T-helper 2 cell treated with Interferon-gamma antibody and Interleukin-4, amounts not matched to agents 5 μg/mL and 100 μg/mL, for 36 hours (primary cell): ENCODE measurements at places on chromosomes 16 and 17.
A peak's percentile ranks its signal among the peaks of the same experiment; 100 is the strongest.

- no peak overlapping the region for H3K27ac ChIP-seq
- H3K4me1 ChIP-seq, result no peaks in the 10 kb centered on the region
- peaks cover 2% of the 10 kb centered on the region for H3K27me3 ChIP-seq
- H3K36me3 ChIP-seq, result no peaks in the 10 kb centered on the region
- no peak for DNase-seq
These were observed 13.3 kb downstream of the CRISPLD2 start for GRCh38 chr16:84833144-84833500.

DNA sequence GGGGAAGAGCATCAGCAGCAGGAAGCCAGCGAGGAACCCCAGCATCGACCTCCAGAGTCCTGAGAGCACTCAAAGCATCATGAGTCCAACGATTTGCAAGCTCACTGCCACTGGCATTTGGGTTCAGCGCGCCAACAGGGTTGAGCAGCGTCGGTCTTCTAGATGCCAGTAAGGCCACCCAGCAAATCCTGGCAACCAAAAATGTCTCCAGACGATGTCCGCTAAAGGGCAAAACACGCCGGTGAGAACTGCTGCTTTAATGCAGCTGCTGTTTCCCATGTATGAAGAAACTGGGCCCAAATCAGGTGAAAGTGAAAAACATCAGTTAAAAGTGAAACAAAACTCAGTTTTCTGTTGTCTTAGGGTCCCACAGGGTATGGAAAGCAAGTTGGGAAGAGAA lies 70.2 kb downstream of the ANKRD11 start:
- no peak overlapping the region for H3K27ac ChIP-seq
- H3K27me3 ChIP-seq, result no peaks in the 10 kb centered on the region
- H3K36me3 ChIP-seq, result peaks cover 26% of the 10 kb centered on the region

DNA sequence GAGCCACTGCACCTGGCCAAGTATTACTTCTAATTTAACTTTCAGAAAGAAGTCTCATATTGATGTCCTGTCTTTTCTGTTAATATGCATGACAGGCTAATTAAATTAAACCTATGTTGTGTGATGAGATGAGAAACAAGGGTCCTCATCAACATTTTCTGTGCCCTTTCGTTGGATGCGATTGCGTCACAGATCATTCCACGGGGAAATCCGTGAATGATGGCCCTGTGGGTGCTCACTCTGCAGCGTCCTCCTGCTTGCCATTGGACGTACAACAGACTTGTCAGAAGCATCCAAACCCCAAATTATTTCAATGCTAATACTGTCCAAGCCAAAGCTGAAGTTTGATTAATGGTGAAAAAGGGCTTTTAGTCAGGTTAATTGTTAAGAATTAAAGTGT lies 197.0 kb downstream of the MRTFB start:
- no peak overlapping the region for H3K27ac ChIP-seq
- no peak for DNase-seq
- H3K36me3 ChIP-seq, result no peaks in the 10 kb centered on the region

DNA sequence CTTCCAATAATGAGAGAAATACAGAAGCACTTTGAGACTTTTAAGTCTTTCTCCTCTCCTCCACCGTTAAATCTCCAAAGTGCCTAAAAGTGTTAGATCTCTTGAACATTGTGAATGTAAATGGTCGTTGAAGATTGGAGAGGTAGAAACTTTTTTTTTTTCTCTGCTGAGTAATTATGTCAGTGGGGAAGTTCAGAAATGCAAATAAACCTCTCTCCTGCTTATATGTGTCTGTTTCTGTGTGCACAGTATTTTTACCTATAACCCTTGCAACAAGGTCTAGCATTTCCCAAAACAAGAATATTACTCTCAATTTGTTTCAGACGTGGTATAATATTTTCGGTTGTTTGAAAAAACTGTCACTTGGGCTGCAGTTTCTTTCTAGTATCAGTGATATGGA lies 833.6 kb upstream of the CDH8 start:
- no peak overlapping the region for H3K4me3 ChIP-seq
- no peaks in the 10 kb centered on the region for H3K36me3 ChIP-seq
- H3K27ac ChIP-seq, result no peak overlapping the region

DNA sequence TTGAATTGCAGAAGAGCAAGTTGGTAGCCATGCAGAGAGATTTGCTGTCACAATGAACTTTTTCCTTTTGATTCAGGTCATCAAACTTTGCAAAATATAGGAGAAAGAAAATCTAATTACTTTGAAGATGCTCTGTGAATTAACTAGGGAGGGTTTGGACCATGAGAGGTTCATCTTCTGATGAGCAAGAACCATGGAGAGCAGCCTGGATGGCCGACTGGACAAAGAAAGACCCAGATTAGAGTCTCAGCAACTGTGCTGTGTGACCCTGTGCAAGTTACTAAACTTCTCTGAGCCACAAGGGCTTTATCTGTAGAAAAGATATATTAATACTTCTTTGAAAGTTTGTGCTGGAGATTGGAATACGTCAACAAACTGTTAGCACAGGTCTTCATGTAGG lies 122.6 kb upstream of the ADAMTS18 start:
- no peaks in the 10 kb centered on the region for H3K36me3 ChIP-seq
- no peaks in the 10 kb centered on the region for H3K27me3 ChIP-seq
- DNase-seq, result no peak
- no peaks in the 10 kb centered on the region for H3K4me1 ChIP-seq
- no peak overlapping the region for H3K27ac ChIP-seq

- no peak for DNase-seq
- no peaks in the 10 kb centered on the region for H3K4me1 ChIP-seq
- no peaks in the 10 kb centered on the region for H3K27me3 ChIP-seq
- no peaks in the 10 kb centered on the region for H3K36me3 ChIP-seq
- H3K27ac ChIP-seq, result no peak overlapping the region
- H3K4me3 ChIP-seq, result no peak overlapping the region
These were observed 410.5 kb downstream of the WWOX start for GRCh38 chr16:78509965-78510364.

- peak overlapping the region; percentile 71 for H3K4me3 ChIP-seq
- DNase-seq, result no peak
- peaks cover 1% of the 10 kb centered on the region for H3K36me3 ChIP-seq
- no peak overlapping the region for H3K27ac ChIP-seq
- H3K4me1 ChIP-seq, result peaks cover 17% of the 10 kb centered on the region
- peaks cover 53% of the 10 kb centered on the region for H3K27me3 ChIP-seq
These were observed 134.7 kb downstream of the KCNJ12 start for GRCh38 chr17:21510686-21511362.

- no peak overlapping the region for H3K4me3 ChIP-seq
- no peaks in the 10 kb centered on the region for H3K27me3 ChIP-seq
- no peak for DNase-seq
These were observed 3.3 kb upstream of the ZG16B start for GRCh38 chr16:2826591-2827373.

GRCh38 chr16:1592446-1592845 lies 19.4 kb downstream of the IFT140 start:
- no peak overlapping the region for H3K4me3 ChIP-seq
- no peak for DNase-seq
- no peak overlapping the region for H3K27ac ChIP-seq
- H3K36me3 ChIP-seq, result no peaks in the 10 kb centered on the region

DNA sequence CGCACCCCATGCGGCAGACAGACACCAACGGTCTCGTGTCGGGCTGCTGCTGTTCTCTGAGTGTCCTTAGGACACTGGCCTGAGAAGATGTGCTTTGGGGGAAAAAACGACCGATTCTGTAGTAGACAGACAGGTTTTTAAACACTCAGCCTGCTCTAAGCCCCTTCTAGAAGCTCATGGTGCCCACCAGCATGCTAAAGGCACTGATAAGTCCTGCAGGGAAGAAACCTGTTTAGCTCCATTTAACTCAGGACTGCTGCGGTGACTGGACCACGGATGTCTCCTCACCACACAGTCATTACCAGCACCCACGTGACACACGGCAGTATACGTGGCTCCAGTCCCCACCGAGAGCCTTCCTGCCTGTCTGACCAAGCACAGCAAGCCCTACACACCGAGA lies 19.1 kb upstream of the APRT start:
- DNase-seq, result no peak
- no peak overlapping the region for H3K4me3 ChIP-seq
- H3K27me3 ChIP-seq, result no peaks in the 10 kb centered on the region
- no peaks in the 10 kb centered on the region for H3K4me1 ChIP-seq

DNA sequence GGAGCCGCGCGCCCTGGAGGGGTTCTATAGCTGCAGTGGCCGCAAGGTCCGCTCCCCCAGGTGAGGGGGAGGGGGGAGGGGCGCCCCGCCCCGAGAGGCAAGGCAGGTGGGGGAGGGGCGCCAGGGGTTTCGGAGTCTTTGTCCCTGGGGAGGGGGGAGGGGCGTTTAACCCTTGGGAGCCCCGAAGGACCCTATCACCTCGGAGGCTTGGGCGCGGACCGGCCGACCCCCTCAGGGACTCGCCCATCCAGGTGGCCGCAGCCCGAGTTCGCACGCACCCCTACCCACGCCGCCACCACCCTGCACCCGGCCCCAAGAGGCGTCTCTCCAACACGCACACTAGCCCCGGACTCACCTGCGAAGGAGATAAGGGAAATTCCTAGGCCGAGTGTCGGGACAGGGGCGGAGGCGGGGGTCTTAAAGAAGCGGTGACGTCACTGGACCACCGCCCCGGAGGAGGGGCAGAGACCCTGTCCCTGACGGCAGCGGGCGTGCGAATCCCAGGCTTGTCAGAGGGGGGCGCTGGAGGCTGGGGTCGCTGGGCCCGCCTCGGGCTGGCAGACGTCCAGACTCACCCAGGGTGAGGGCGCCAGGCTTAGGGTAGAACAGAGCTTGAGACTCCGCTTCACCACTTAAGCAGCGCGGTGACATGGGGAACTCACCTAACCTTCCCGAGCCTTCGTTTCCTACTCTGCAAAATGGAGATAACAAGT lies at the start of gene CLDN6:
TSS of gene CLDN6 (minus strand) at position 390 of the 713 bp plus-strand sequence. CDS start 2,162 bp downstream, outside the sequence.
- no peak for DNase-seq
- peaks cover 27% of the 10 kb centered on the region for H3K4me1 ChIP-seq
- peaks cover 15% of the 10 kb centered on the region for H3K27me3 ChIP-seq
- peaks cover 3% of the 10 kb centered on the region for H3K36me3 ChIP-seq
- no peak within 1 kb of the TSS for H3K27ac ChIP-seq

DNA sequence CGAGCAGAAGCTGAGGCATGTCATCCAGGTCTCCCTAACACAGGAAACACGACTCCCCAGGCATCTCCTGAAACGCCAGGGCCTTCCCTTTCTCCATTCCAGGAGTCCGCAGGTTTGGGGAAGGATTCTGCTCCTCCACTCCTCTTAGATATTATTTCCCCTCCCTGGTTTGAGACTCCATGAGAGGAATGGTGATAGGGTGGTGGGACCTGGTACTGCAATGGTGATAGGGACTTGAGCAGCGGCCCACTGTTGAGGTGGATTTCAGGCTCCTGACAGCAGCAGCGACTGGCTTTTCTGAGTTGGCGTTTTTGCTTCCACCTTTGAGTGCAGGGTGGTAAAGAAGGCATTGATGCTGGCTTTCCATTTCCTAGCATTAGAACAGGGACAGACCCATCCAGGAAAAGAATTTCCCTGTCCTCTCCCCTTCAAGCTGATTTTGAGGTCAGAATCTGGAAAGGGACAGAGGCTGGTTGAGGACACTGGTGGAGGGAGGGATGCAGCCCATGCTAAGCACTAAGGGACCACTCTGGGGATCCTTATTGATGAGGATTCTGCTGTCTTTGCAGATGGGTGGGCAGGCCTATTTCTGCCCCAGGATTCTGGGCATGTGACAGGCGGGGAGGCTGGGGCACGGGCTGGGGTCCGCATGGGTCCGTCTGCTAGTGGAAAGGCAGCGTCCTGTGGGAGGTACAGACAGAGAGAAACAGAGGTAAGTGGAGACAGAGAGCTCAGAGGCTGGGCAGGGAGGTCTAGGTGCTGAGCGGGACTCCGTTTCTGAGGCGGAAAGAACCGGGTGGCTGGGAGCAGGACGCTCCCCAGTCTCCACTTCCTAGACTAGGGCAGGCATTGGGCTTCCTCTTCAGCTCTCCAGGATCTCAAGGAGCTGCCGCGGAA lies 1.3 kb upstream of the TBX4 start:
- no peaks in the 10 kb centered on the region for H3K4me1 ChIP-seq
- peaks cover 78% of the 10 kb centered on the region for H3K27me3 ChIP-seq
- no peaks in the 10 kb centered on the region for H3K36me3 ChIP-seq

- no peaks in the 10 kb centered on the region for H3K4me1 ChIP-seq
- peak; percentile 6 for DNase-seq
- H3K4me3 ChIP-seq, result no peak overlapping the region
- no peaks in the 10 kb centered on the region for H3K36me3 ChIP-seq
- no peak overlapping the region for H3K27ac ChIP-seq
- no peaks in the 10 kb centered on the region for H3K27me3 ChIP-seq
These were observed 22.7 kb downstream of the BCO1 start for GRCh38 chr16:81261049-81261648.

GRCh38 chr16:86874141-86874540 lies 295.8 kb downstream of the FOXL1 start:
- DNase-seq, result peak; percentile 22
- H3K4me3 ChIP-seq, result no peak overlapping the region
- no peaks in the 10 kb centered on the region for H3K36me3 ChIP-seq
- no peaks in the 10 kb centered on the region for H3K4me1 ChIP-seq
- peaks cover 26% of the 10 kb centered on the region for H3K27me3 ChIP-seq

- H3K4me1 ChIP-seq, result peaks cover 22% of the 10 kb centered on the region
- peak overlapping the region; percentile 8 for H3K27ac ChIP-seq
- no peak for DNase-seq
- no peaks in the 10 kb centered on the region for H3K27me3 ChIP-seq
- peak overlapping the region; percentile 36 for H3K4me3 ChIP-seq
- H3K36me3 ChIP-seq, result peaks cover 15% of the 10 kb centered on the region
These were observed 20.6 kb downstream of the RGS11 start for GRCh38 chr16:255183-255582.

- no peaks in the 10 kb centered on the region for H3K27me3 ChIP-seq
- H3K27ac ChIP-seq, result no peak overlapping the region
- no peaks in the 10 kb centered on the region for H3K4me1 ChIP-seq
- no peak for DNase-seq
These were observed 57.3 kb downstream of the TMEM186 start for GRCh38 chr16:8739989-8740704.
